Activated CD8-positive, alpha-beta memory T cell treated with anti-CD3 and anti-CD28 coated beads for 1 hour (primary cell): ENCODE measurements at places on chromosomes 12 and 14.

GRCh38 chr12:64680235-64680634, 69.9 kb downstream of the RASSF3 start:
- DNase-seq = no peak

GRCh38 chr14:93044121-93044520, 71.6 kb downstream of the ITPK1 start:
- DNase-seq = no peak

- no peak for DNase-seq
Measured at GRCh38 chr12:2959505-2960389, 550 bp downstream of the TEAD4 start.

GRCh38 chr12:42705863-42706262, 116.3 kb upstream of the PRICKLE1 start:
- no peak for DNase-seq

DNA sequence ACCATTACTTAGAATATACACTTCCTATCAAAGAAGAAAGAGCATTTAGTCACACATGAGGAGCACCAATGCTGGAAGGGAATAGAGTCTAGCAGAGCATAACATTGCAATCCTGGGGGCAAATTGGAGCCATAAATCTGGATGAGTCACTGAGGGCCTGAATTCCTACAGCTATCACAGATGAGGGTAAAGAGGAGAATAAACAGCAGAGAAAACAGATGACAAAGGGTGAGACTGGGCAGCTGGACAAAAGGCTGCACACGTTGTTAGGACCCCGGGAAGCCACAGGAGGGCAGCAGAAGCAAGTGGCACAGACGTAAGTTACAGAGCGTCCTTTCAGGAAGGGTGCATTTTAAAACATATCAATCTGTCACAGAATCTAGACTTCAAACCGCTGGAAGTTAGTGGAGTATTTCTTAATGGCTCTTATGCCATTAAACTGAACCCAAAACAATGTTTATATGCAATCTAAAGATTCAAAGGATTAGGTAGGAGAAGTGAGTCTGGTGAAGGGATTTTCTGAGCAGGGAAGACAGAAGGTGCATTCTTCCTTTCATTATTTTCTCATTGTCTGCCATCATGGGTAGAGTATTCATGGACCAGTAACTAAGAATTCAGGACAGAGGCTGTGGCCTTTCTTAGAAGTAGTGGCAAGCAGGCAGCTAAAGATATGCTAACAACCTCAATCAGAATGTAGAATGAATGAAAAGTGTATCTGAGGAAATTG, 159.8 kb upstream of the DAAM1 start:
- no peak for DNase-seq

DNA sequence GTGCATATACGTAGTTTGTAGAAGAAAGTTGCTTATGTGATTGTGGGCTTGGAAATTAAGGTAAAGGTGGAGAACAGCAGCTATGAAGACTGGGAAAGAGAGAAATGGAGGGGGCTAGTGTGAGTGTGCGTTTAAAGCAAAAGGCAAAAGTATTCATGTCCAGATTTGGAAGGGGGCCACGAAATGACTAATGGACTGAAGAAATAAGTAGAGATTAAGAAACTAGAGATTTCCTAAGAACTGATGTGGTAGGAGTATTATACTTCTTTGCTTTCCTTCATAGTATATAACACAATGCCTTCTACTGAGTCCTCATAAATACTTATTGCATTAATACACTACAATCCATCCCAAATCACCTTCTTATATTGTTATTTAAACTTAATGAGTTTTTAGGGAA, 298.6 kb upstream of the NOVA1 start:
- DNase-seq = no peak

- no peak for DNase-seq
Measured at GRCh38 chr14:103882503-103883262, 35.3 kb upstream of the PPP1R13B start.

DNA sequence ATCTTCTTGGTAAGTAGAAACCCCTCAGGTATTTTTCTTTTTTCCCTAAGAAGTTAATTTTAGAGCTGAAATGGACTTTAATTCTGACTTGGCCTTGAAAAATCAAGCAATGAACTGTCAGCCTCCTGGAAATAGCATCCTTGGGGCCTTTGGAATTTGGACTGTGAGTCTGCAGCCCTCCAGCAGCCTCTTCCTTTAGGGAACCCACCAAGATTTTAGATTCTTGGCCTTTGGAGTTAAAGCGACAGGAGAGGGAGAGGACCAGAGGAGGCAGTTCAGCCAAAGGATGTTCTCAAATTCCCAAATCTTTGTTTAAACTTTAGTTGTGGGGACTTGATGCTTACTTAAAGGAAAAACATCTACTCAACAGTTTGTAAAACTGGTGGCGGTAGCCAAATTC, 288.6 kb downstream of the AACS start:
- DNase-seq = no peak

- DNase-seq = no peak
Measured at GRCh38 chr14:34649344-34649743, 19.4 kb upstream of the SNX6 start.

- no peak for DNase-seq
Measured at GRCh38 chr12:2431810-2432209, 363.0 kb upstream of the FKBP4 start.

DNA sequence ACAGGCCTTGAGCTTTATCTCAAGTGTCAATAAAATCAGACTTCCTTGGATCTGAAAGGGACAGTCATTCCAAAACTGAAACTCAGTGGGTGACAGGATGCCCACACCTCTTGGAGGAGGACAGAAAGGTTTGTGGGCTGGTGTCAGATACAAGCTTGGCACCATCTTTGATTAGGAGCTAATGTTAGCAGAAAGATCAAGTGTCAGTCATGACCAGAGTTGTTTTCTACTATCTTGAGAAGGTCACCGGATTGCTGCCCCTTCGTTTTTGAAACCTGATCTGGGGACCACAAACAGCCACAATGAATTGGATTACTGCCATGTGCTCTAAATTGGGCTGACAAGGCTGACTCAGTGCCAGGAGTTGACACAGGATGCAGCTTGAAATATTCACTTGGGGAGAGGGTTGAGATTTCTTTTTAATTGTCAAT, 88.3 kb downstream of the OTOGL start:
- no peak for DNase-seq

DNA sequence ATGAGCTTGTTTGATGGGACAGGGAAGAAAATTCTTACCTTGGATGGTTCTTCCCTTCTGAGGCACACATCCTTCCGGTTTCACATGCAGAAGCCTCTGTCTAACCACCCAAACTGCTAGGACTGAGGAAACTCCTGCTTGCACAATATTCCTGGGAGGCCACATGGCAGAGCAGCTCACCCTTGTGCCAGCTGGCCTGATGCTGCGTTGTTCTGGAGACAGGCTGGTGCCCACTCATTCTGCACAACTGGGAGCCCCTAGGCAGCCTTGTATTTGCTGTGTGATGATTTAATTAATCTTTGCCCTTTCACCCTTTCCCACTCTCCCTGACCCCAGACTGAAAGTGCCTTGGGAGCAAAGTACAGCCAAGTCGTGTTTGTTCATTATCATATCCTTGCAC, 130.8 kb downstream of the RTN1 start:
- no peak for DNase-seq

DNA sequence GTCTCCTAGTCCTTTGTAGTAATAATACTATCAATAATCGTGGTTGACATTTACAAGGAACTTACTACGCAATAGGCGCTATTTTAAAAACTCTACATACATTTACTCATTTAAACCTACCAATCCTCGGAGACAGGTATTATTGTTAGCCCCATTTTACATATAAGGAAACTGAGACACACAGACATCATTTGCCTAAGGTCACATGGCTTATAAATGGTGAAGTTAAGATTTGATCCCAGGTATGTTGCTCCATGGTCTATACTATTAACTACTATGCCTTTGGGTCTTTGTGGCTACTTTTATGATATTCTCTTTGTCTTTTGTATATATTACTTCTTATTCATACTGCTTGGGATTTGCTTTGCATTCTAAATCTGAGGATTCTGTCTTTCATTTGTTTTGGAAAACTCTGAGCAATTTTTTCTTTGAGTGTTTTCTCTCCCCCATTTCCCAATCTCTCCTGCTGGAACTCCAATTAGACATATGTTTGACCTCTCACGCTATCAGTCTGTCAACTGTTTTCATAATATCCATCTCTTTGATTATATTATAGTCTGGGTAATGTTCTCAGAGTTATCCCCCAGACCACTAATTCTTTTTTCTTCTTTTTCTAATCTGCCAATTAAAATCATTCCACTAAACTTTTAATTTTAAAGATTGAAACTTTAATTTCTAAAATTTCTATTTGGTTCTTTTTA, 10.9 kb downstream of the NT5DC3 start:
- no peak for DNase-seq

- DNase-seq = no peak
Measured at GRCh38 chr14:34087571-34087970, 136.7 kb upstream of the EGLN3 start.

DNA sequence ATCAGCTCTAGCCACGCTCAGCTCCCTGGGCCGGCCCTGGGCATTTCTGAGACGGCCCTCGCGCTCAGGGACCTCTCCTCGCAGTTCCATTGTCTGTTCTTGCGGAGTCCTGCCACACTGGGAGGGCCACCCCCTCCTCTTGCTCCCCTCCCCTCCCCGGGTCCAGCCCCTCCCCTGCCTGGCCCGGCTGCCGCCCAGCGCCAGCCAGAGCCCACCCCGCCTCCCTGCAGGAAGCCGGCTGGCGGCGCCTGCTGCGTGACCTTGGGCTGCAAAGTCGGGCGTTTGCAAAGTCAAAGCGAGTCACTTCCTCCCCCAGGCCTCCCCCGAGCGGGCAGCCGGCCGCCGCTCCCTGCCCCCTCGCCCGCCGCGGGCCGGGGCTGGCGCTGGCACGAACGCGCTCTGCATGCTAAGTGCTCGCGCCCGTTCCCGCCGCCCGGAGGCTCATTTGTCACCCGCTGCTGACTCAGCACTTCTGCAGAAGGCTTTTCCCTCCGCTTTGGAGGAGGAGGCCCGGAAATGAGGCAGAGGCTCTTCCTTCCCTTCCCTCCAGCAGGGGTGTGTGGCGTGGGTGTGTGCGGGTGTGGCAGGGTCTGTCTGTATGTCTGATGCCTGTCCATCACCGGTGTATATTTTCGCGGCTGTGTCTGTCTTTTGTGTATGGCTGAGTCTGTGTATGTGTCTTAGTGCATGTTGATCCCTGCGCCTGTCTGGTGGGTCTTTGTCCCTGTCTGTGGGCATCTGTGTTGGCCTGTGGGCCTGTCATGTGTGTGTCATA, 72.0 kb downstream of the IRF2BPL start:
- peak; percentile 80 for DNase-seq

GRCh38 chr14:72946491-72946890, 20.2 kb downstream of the DCAF4 start:
- DNase-seq = no peak

DNA sequence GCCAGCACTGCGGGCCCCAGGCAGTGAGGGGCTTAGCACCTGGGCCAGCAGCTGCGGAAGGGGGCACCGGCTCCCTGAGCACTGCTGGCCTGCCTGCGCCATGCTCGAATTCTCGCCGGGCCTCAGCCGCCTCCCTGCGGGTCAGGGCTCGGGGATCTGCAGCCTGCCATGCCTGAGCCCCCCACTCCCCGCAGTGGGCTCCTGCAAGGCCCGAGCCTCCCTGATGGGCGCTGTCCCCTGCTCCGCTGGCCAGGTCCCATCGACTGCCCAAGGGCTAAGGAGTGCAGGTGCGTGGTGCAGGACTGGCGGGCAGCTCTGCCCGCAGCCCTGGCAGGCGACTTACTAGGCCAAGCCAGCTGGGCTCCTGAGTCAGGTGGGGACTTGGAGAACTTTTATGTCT, 133.3 kb upstream of the LMNTD1 start:
- DNase-seq = no peak

DNA sequence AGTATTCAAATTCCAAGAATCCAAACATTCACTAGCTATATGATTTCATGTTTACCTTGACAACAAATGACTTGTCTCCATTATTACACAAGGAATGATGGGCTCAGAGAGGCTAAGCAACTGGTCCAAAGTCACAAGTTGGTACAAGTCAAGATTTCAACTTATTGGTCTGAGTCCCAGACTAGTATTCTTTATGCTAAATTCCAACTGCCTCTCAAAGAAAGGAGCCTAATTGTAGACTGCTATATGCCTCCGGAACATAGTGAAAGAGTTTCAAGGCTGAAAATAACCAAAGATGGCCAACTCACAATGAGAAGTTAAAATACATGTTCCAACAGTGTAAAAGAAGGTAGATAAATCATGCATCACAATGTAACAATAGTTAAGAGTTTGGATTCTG, 7.5 kb downstream of the BTG1 start:
- DNase-seq = no peak

DNA sequence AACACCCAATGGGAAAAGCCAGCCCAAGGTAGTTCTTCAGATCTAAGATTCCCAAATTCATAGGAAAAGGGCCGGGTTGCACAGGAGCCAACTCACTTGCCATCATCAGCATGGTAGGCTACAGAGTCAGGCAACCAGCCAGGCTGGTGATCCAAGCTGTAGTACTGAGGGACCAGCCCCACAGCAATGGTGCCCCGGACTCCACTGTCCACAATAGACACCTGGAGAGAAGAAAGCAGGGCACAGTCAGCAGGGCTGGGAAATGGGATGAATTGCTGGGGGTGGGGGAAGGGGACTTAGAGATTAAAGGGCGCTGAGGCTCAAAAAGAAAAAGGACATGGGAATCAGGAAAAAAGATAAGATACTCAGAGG, 4.2 kb downstream of the SPRYD3 start:
- no peak for DNase-seq

DNA sequence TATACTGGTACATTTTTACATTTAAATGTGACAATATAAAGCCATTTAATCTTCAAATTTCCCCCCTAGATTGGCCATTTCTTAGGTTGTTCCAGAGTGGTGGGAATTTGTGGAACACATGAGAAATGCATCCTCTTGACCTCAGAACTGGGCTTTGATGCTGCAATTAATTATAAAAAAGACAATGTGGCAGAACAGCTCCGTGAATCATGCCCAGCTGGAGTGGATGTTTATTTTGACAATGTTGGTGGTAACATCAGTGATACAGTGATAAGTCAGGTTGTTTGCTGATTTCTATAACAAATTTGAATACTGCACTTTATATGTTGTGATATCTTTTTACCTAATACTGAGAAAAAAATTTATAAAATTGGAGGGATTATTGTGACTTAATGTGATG, 7.6 kb upstream of the ZNF410 start:
- no peak for DNase-seq

- no peak for DNase-seq
Measured at GRCh38 chr12:57216921-57217879, 606 bp downstream of the NXPH4 start.

- no peak for DNase-seq
Measured at GRCh38 chr14:104929268-104930230, 4.9 kb downstream of the PLD4 start.
